IMR-90 (cell line): ENCODE measurements at places on chromosomes 11 and 22. TPM values are rescaled to one million over a fixed set of nuclear protein-coding genes. Genes with fewer than 3 reads are reported as not detected.

The OR51B4 gene
- total RNA-seq: not detected in 2 replicates

The ATL3 gene
- total RNA-seq: 131 and 132 TPM in 2 replicates

The KLHL35 gene
- total RNA-seq: 1.4 and 1.6 TPM in 2 replicates

The KDM4E gene
- not detected in 2 replicates for total RNA-seq

The BLID gene
- total RNA-seq: 25.8 and 30.8 TPM in 2 replicates

GRCh38 chr22:46102159-46102558 is 48.2 kb upstream of the PPARA start:
- peaks cover 70% of the 10 kb centered on the region for H3K36me3 ChIP-seq
- no peak overlapping the region for H3K4me3 ChIP-seq
- DNase-seq: no peak
- no peak overlapping the region for H3K27ac ChIP-seq

DNA sequence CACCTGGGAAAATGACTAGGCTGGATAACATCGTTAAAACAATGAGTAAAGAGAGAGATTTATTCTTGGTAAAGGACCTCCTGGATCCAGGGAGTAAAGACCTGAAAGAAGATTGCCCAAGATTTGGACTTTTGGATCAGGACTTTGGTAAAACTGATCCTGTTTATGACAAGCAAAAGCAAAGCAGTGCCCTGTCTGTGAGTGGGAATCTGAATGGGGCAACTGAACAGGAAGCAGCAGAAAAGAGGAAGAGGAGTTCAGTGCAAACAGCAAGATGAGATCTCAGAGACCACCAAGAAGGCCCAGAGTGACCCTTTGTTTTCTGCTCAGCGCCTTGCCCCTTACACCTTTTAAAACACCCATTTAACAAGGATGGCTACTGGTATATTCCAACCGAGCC is 122.0 kb downstream of the VPREB1 start:
- no peak for DNase-seq
- no peaks in the 10 kb centered on the region for H3K36me3 ChIP-seq
- H3K27ac ChIP-seq: no peak overlapping the region
- peaks cover 22% of the 10 kb centered on the region for H3K27me3 ChIP-seq
- H3K4me1 ChIP-seq: no peaks in the 10 kb centered on the region

- H3K4me1 ChIP-seq: no peaks in the 10 kb centered on the region
- H3K27ac ChIP-seq: no peak overlapping the region
- H3K27me3 ChIP-seq: peaks cover 3% of the 10 kb centered on the region; the same call in 1 of the 2 replicates
- DNase-seq: peak; percentile 63
- H3K36me3 ChIP-seq: no peaks in the 10 kb centered on the region
Measured at GRCh38 chr22:43798492-43798891, 13.6 kb downstream of the EFCAB6 start.

DNA sequence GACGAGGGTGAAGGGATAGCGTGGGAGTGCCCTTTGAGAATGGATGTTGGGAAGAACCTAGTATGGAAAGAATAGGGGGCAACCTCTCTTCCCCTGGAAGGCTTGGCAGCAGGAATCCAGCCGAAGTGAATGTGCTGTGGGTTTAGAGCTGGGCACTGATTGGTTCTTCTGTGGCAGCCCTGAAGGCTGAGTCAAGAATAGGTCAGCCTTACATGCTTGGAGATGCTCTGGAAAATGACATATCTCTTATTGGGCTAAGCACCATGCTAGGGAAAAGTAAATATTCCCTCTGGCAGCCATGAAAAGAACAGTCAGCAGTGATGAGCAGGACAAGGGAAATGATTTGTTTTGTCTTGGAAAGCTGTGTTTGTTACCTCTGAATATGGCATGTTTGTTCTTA is 149.5 kb downstream of the COMMD9 start:
- H3K4me1 ChIP-seq: no peaks in the 10 kb centered on the region
- no peak overlapping the region for H3K4me3 ChIP-seq
- H3K36me3 ChIP-seq: no peaks in the 10 kb centered on the region
- DNase-seq: peak; percentile 49
- H3K27me3 ChIP-seq: no peaks in the 10 kb centered on the region

DNA sequence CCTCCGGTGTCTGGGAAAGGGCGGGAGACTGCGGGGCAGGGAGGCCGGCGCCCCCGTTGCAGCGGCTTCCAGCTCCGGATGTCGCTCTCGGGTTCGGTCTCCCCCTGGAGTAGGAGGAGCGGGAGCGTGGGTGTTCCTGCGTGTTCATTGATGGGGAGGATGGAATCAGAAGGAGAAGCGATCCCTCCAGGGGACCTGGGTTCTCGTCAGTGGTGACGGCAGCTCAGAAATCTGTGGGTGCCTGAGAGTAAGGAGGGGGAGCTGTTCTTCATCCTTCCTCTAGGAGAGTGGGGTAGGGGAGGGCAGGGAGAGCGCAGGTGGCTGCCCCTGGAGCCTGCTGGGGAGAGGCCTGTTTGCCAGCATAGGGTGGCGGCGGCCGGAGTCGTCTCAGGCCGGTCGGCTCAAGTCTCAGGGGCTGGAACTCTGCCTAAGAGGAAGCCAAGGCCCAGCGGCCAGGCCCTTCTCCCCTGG is 1.1 kb downstream of the UBASH3B start:
- H3K27ac ChIP-seq: peak overlapping the region; percentile 93
- DNase-seq: peak; percentile 56
- H3K36me3 ChIP-seq: no peaks in the 10 kb centered on the region
- peak overlapping the region; percentile 89 for H3K4me3 ChIP-seq

DNA sequence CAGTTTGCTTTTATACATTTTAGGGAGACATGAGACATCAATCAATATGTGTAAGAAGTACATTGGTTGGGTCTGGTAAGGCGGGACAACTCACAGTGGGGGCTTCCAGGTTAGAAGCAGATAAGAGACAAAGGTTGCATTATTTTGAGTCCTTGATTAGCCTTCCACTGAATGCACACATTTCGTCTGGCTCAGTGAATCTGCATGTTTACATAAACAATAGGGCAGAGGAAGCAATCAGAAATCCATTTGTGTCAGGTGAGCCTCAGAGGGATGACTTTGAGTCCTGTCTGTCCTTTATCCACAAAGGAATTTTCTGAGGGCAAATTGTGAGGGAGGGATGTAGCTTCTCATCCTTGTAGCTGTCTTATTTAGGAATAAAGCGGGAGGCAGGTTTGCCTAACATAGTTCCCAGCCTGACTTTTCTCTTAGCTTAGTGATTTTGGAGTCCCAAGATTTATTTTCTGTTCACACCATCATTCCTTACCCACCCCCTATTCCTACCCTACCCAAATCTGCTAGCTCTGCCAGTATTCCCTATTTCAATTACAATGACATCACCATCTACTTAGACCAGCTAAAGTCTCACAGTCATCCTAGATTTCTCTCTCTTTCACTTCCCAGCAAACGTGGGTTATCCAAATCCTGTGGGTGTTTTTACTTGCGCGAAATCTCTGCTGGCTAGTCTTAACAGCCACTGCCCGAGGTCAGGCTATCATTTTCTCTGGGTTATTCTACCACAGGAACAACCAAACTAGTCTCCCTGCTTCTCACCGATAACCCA is 2.9 kb downstream of the SC5D start:
- no peak overlapping the region for H3K4me3 ChIP-seq
- H3K27ac ChIP-seq: no peak overlapping the region
- DNase-seq: no peak
- H3K36me3 ChIP-seq: peaks cover 2% of the 10 kb centered on the region; the same call in 1 of the 2 replicates
- peaks cover 3% of the 10 kb centered on the region; the same call in 1 of the 2 replicates for H3K27me3 ChIP-seq
- H3K4me1 ChIP-seq: no peaks in the 10 kb centered on the region

DNA sequence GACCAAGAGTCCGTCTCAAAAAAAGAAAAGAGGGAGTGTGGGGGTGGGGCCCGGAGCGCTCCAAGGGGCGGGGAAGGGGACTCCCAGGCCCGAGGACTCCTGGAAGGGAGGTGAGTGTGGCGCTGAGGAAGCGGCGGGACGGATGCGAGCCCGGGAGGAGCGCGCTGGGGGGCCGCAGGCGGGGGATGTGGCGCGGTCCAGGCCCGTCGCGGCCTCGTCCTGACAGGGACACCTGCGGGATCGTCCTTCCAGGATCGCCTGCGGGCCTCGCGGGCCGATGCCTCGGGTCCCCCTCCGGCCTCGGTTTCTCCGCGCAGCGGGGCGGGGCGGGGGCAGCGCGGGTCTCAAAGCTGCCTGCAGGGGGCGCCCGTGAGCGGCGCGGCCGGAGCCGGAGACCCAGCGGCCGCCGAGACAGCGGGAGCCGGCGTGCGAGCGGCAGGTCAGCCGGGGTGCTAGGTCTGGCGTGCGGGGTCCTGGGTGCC is 3.8 kb upstream of the ADORA2A start:
- H3K27me3 ChIP-seq: peaks cover 33% of the 10 kb centered on the region
- no peak overlapping the region for H3K27ac ChIP-seq
- no peak for DNase-seq

- H3K36me3 ChIP-seq: no peaks in the 10 kb centered on the region
- H3K27ac ChIP-seq: no peak overlapping the region
- no peak overlapping the region for H3K4me3 ChIP-seq
- no peak for DNase-seq
- no peaks in the 10 kb centered on the region; the same call in 1 of the 2 replicates for H3K27me3 ChIP-seq
Measured at GRCh38 chr11:15773476-15774387, 582.6 kb downstream of the SOX6 start.

DNA sequence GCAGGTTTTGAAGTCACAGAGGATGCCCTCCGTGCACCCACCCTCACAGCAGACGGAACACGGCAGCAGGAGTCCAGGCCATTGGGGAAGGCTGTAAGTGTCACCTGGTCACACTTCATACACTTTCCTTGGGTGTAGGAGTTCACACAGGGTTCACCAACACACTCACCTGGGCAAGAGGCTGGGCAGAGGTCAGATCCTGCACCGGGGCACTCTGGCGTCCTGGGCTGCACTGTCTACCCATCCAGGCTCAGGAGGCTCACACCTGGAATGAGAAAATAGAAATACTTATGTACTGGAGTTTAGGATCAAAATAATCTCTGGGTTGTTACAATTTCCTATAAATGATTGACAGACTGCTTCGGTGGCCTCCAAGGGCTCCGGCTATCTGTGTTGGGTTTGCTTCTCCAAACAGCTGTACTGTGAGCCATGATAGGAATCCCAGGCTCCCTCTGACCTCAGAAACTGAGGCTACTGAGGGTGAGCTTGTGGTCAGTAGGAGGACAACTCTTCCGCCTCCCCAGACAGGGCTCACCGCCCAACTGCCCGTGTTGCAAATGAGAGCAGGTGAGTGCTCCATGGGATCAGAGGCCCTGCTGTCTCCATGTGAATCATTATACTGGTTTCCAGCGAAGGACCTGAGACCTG is 20.1 kb upstream of the CARS1 start:
- no peak for DNase-seq
- H3K4me3 ChIP-seq: no peak overlapping the region

- H3K4me1 ChIP-seq: no peaks in the 10 kb centered on the region
- H3K4me3 ChIP-seq: no peak overlapping the region
- no peak overlapping the region for H3K27ac ChIP-seq
- H3K36me3 ChIP-seq: no peaks in the 10 kb centered on the region
- no peak for DNase-seq
Measured at GRCh38 chr11:123344790-123345357, 85.2 kb upstream of the GRAMD1B start.

GRCh38 chr22:35674335-35674734 is 26.1 kb downstream of the APOL6 start:
- H3K27ac ChIP-seq: no peak overlapping the region
- no peak for DNase-seq
- no peaks in the 10 kb centered on the region for H3K4me1 ChIP-seq
- no peaks in the 10 kb centered on the region for H3K36me3 ChIP-seq

DNA sequence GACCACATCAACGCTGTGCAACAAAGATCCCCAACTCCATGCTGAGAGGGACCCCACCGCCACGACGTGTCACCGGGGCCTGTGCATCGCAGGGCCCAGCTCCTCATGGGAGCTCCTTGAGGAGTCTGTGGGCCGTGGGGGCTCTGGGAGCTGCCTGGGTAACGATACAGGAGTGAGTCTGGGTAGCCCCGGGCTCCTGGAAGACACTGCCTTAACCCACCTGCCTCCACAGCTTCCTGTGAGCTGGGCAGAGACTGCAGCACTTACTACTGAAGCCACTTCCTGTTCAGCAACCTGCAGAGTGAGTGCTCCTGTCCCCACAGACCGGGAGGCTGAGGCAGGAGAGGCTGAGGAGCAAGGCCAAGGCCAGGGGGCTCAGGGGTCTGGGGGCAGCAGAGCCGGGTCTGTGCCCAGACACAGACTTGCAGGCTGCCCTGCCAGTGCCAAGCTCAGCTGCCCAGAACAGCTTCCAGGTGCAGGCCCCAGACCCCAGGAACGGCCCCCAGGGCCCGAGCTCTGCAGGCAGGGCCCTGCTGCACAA is 226.7 kb downstream of the BRD1 start:
- no peaks in the 10 kb centered on the region for H3K4me1 ChIP-seq
- H3K4me3 ChIP-seq: no peak overlapping the region
- H3K36me3 ChIP-seq: no peaks in the 10 kb centered on the region
- H3K27ac ChIP-seq: no peak overlapping the region
- DNase-seq: no peak

GRCh38 chr11:85485902-85486301 is 141.2 kb downstream of the DLG2 start:
- no peak overlapping the region for H3K27ac ChIP-seq
- H3K4me3 ChIP-seq: no peak overlapping the region
- no peaks in the 10 kb centered on the region for H3K4me1 ChIP-seq
- no peaks in the 10 kb centered on the region for H3K36me3 ChIP-seq

DNA sequence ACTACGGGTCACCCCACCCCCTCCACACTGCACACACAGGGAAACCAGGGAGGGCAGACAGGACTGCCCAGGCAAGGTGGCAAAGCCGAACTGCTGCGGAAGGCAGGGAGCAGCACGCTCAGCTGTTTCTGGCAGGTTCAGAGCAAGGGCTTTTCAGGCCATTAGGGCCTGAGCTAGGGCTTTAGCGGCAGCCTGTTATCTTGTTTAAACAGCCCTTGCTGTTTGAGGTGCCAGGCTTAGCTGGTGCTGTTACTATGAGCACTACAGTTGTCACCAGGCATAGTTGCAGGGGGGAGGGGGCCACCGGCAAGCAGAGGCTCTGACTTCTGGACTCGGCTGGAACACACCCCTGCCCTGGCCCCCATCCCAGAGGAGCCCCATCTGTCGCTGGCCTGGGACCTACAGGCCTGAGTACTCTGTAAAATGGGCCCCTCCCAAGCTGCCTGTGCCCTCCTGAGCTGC is 34.9 kb downstream of the RSPH14 start:
- DNase-seq: no peak
- H3K27me3 ChIP-seq: peaks cover 2% of the 10 kb centered on the region; the same call in 1 of the 2 replicates
- no peak overlapping the region for H3K4me3 ChIP-seq
- H3K4me1 ChIP-seq: no peaks in the 10 kb centered on the region
- H3K36me3 ChIP-seq: no peaks in the 10 kb centered on the region

- H3K27ac ChIP-seq: peak overlapping the region; percentile 5; the same call in 1 of the 2 replicates
- no peak overlapping the region for H3K4me3 ChIP-seq
- H3K36me3 ChIP-seq: no peaks in the 10 kb centered on the region
- H3K27me3 ChIP-seq: peaks cover 2% of the 10 kb centered on the region; the same call in 1 of the 2 replicates
Measured at GRCh38 chr22:19665784-19666672, 48.3 kb upstream of the SEPTIN5 start.
